Cortex of kidney (tissue), 1 donor: ENCODE measurements at places on chromosomes 6 and 20.

DNA sequence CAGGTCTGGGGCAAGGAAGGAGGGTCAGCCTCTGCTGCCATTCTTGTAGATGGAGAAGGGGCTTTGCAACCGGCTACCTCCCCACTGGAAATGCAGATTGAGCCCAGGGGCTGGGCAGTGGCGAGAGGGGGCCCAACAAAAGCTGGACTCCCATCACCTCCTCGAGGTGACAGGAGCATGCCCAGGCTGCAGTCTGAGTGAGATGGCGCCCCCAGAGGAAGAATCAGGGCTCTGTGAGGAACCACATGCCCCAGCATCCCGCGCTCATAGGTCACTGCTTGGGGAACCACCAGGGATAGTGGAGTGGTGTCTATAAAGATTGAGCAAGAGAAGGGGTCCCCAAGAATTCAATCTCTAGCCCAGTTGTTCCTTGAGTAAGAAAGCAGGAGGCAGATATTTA is 31.6 kb upstream of the NEDD9 start:
- DNase-seq = no peak

GRCh38 chr6:99711925-99712324 is 105.3 kb downstream of the PRDM13 start:
- DNase-seq = no peak

DNA sequence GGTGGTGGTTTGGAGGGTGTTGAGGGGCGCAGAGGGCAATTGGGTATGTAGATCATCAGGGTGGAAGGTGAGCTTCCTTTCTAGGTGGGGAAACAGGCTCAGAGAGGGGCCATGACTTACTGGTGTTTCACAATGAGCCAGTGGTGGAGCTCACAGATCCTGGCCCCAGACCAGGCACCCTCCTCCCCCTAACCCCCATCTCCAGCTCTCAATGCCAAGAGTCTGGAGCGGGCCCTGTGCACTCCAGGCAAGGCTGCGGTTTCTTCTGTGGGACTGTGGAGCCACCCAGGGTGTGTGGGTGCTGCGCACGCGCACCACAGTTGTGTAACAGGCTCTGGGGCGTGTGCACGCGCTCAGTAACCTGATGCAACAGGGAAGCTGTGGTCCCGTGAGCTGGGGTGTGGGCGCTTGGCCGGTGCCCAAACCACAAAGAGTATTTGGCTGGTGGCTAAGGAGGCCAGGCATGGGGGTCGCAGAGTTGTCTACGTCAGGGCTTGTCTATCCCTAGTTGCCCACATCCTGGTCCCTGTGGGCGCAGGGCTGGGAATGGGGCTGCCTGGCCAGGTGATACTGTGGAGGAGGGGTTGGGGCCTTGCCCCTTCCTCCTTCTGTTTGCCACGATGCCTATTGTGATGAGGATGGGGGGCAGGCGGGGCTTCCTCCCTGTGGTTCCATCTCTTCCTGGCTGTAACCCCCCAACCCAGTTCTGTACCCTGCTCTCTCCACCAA is 37.5 kb upstream of the MRPS18A start:
- no peak for DNase-seq

DNA sequence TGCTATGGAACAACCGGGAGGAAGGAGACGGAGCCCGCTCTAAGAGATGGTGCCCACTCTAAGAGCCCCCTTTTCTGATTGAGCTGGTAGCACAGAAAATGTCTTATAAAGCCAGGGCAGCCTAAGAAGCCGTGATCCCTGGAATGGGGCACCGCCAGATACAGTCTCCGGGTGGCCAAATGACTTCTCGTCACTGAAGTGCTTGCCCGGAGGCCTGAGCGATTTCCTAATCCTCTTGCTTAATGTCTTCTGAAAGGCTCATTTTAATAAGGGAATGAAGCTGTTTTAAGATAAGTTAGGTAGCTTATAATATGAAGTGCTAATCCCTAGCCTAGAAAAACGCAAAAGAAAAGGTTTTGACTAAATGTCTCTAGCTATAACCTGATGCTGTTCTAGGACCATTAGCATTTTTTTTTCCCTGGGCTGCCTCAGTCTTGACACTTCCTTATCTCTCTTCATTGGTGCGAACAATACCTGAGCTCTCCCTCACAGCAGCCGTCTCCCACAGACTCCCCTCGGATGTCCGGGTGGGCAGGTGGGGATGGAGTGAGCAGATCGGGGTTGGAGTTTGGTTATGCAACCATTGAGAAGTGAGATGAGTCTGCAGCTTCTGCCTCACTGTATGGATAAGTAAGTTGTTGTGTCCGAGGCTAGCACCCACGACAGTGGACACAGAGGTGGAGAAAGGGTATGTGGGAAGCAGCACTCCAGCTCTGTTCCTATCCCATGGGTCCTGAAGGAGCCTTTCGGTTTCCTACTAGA is 559.4 kb upstream of the AGPAT4 start:
- DNase-seq = no peak

DNA sequence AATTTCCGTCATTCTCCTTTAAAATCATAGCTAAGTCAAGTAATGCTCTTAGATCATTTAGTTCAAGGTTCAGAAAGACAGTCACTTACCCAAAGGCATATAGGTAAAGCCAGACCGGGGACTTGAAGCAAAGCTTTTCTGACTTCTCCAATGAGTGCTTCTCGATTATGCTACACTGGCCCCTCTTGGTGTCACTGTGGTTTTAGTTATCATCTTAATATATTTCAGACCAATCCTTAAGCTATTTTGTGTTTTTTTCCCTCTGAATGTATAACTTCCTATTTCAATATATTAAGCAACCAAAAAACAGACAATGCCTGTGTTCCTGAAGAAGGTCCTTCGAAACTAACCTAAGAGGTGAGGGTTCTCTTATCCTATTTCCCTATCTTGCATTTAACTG is 3.9 kb downstream of the PRDM1 start:
- DNase-seq = no peak

- no peak for DNase-seq
Observed at GRCh38 chr6:56833127-56833791, 121.6 kb upstream of the BEND6 start.

- DNase-seq = no peak
Observed at GRCh38 chr6:148395583-148396101, 53.0 kb downstream of the SASH1 start.

GRCh38 chr20:37955511-37955910 is 52.6 kb downstream of the VSTM2L start:
- no peak for DNase-seq

GRCh38 chr6:75334266-75335040 is 49.9 kb upstream of the TMEM30A start:
- no peak for DNase-seq

- DNase-seq = no peak
Observed at GRCh38 chr6:41937861-41938574, 3.6 kb downstream of the CCND3 start.

- no peak for DNase-seq
Observed at GRCh38 chr6:37381579-37381978, 27.8 kb downstream of the RNF8 start.

- DNase-seq = no peak
Observed at GRCh38 chr6:37123957-37124729, 45.8 kb upstream of the PIM1 start.

GRCh38 chr6:30990422-30991086 is 7.0 kb downstream of the MUC21 start:
- no peak for DNase-seq

DNA sequence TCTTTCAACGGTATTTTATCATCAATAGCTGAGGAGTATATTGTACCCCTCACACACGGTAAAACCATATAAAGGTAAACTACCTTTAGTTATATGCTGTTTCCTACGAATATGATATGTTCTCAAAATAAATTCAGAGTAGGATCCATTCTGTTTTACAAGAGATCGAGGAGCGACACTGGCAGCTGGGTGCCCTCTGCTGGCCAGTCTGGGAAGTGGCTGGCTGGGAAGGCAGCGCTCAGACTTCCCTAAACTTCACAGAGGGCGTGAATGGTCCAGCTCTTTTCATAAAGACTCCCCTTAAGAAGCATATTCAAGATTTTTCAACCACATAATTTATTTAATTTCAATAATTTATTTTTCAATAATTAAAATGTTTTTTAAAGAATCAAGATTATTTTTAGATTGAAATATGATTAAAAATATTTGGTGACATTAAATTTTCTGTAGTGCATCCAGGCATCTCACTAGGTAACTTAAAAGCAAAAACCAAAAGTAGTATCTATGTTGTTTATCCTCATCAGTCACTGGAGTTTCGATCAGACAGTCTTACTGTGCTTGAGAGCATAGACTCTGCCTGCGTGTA is 187.5 kb upstream of the PDE10A start:
- no peak for DNase-seq

DNA sequence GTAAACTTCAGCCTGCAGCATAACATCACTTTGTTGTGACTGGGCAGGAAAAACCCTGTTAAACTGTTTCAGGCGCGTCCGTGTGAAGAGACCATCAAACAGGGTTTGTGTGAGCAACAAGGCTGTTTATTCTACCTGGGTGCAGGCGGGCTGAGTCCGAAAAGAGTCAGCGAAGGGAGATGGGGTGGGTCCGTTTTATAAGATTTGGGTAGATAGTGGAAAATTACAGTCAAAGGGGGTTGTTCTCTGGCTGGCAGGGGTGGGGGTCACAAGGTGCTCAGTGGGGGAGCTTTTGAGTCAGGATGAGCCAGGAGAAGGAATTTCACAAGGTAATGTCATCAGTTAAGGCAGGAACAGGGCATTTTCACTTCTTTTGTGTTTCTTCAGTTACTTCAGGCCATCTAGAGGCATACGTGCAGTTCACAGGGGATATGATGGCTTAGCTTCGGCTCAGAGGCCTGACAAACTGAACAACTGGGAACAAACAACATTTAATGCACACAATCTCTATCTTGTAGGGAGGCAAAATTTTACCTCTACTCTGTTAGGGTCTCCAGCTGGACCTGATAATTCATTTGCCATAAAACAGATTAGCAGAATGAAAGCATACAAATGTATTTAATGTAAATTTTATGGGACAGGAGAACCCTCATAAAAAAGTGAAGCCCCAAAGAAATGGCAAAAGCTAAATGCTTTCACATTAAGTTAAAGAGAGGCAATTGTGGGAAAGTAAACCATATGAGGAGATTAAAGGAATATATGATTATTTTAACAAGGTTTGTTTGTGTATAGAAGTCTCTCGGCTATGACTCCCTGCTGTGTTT is 58.3 kb upstream of the HFE start:
- DNase-seq = no peak

- no peak for DNase-seq
Observed at GRCh38 chr6:11188161-11188915, 44.1 kb downstream of the NEDD9 start.
